Activated CD8-positive, alpha-beta memory T cell treated with anti-CD3 and anti-CD28 coated beads, Interleukin-2, amount 10 ng/mL, durations not matched to agents 7 days and 5 days (primary cell): ENCODE measurements at places on chromosomes 5 and 9. TPM values are rescaled to one million over a fixed set of nuclear protein-coding genes. Genes with fewer than 3 reads are reported as not detected.

DNA sequence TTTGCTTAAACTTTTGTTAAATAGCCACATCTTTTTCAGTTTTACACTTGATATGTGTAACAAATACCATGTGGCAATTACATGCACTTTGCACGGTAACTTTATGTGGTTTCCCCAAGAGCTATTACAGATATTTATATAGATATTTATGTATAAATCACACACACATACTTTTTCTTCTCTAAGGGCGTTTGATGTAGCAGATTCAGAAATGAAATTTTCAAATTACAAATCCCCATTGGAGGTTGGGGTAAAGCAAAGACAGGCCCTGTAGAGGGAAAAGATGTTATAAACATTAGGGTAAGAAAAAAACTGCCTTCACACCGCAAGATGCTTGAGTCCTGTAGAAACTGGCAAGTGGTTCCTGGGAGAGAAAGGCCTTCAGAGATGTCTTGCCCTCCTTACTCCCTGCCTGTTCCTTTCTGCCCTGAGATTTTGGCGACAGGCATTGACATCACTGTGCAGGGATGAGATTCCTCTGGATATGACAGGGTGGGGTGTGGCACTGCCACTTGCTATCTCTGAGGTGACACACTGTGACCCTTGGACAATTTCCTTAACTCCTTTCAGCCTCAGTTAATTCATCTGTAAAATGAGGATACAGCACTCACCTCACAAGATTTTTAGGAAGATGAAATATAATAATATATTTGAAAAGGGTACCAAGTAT, 177.9 kb upstream of the TUT7 start:
- DNase-seq = no peak

The WNT8A gene
- not detected for total RNA-seq

The TAF11L10 gene
- total RNA-seq = not detected

The RFX3 gene
- 11.5 TPM for total RNA-seq

The SLC1A3 gene
- not detected for total RNA-seq

The NUDT12 gene
- 1.1 TPM for total RNA-seq

The C1QTNF3 gene
- total RNA-seq = 3.8 TPM
